Fibroblast of the aortic adventitia (primary cell): ENCODE measurements at places on chromosomes 1 and 21. TPM values are rescaled to one million over a fixed set of nuclear protein-coding genes. Genes with fewer than 3 reads are reported as not detected.
A peak's percentile ranks its signal among the peaks of the same experiment; 100 is the strongest.

SPRR5 gene
- total RNA-seq: not detected in 2 replicates

GBP4 gene
- total RNA-seq: 0.09 and 3.7 TPM in 2 replicates

SMPDL3B gene
- 0.09 TPM in 1 of 2 replicates, not detected in the other for total RNA-seq

KCNE2 gene
- not detected in 2 replicates for total RNA-seq

ETV3L gene
- not detected in 2 replicates for total RNA-seq

SLC26A9 gene
- total RNA-seq: not detected in 2 replicates

B4GALT2 gene
- 19.7 and 99.1 TPM in 2 replicates for total RNA-seq

DNA sequence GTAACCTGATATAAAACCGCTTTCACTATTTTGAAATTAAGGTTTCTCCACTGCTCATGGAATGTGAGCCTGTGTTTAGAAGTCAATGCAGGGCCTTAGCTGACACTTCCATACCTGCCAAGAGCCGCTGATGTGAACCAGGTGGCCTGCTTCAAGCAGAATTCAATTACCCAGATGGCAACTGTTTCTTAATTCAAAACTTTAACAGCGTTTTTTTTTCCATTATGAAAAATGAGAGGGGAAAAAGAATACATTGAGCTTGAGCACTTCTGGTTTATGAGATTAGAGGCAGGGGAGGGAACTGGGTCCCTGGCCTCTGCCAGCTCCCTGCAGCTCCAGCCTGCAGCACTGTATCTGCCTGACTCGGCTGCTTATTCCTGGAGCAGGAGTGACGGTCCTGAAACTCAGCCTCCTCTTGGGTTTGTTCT, 7.7 kb upstream of the ATP1A1 start:
- DNase-seq: peak; percentile 39

- DNase-seq: no peak
Measured at GRCh38 chr1:184739796-184740195, 14.9 kb downstream of the EDEM3 start.

DNA sequence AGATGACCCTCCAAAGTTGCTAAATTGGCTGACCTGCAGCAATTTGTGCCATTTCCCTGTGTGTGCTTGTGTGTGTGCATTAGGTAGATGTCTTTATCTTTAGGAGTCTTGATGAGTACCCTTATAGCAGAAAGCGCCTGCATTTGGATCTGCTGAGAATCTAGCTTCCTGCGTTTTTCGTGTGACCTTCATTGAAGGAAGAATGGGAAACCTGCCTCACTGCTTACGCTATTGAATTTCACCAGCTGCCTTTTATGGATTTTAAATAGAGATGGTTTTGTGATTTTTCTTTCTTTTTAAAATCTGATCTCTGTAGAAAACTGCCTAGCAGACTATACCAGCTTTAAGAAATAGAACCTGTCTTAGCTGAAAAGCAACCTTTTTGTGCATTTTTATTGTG, 124.5 kb downstream of the CACHD1 start:
- DNase-seq: no peak

- peak; percentile 1 for DNase-seq
Measured at GRCh38 chr1:217133958-217134856, 411.0 kb upstream of the ESRRG start.

GRCh38 chr1:189021577-189021976, 1456.1 kb downstream of the BRINP3 start:
- no peak for DNase-seq

- DNase-seq: no peak
Measured at GRCh38 chr1:179856296-179856695, 21.3 kb downstream of the TOR1AIP2 start.

- DNase-seq: no peak
Measured at GRCh38 chr1:31568895-31569595, 7.3 kb upstream of the TINAGL1 start.

GRCh38 chr21:33924079-33924765, 8.6 kb upstream of the ATP5PO start:
- peak; percentile 85 for DNase-seq

GRCh38 chr1:240491156-240491555, 120.8 kb downstream of the GREM2 start:
- DNase-seq: peak; percentile 24

DNA sequence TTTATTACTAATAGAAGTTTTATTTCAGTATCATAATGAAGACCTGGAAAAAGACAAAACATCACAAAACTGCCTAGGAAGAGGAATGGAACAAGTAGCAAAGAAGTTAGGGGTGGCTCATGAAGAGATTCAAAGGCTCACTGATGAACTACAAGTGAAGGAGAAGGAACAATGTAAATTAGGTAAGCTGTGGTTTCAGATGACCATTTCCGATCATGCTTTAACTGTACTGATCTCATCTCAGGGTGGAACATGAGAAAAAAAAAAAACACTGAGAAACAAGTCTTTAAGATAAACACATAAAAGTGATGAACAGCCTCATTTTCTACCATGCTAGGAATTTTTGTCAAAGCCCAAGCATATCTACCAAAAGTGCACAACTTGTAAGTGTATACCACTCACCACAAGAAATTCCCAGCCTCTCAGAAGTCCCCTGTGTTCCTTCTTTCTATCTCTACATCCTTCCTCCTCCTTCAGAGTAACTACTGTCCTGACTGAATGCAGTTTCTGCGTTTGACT, 19.6 kb downstream of the CCDC30 start:
- no peak for DNase-seq

GRCh38 chr1:226643611-226644540, 95.2 kb downstream of the ITPKB start:
- no peak for DNase-seq

DNA sequence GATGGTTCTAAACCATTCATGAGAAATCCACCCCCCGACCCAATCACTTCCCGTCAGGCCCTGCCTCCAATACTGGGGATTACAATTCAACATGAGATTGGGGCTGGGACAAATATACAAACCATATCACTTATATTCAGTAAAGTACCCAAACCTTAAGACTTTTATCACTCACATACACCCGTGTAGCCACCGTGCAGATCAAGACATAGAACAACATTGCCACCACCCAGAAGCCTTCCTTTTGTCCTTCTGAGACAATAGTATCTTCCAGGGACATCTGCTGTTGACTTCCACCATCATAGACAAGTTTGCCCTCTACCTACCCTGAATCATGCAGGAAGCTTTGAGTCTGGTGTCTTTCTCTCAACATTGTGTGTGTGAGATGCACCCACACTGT, 37.5 kb downstream of the CLIC6 start:
- no peak for DNase-seq

DNA sequence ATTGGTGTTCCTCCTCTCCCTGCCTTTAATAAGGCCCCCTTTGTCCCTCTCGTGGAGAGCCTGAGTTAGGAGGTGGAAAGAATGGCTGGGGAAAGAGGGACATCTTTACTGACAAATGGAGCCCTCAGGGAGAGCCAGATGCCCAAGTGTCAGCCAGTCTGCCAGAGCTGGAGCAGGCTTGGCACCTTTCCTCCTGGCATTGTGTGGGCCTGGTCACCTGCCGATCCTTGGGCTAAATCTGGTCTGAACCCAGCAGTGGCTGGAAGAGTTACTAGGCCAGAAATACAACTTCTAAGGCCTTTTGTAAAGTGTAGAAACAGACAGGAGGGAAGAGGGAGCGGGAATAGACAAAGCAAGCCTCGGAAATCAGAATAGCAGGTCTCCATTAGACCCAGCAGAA, 24.9 kb downstream of the VANGL1 start:
- no peak for DNase-seq

DNA sequence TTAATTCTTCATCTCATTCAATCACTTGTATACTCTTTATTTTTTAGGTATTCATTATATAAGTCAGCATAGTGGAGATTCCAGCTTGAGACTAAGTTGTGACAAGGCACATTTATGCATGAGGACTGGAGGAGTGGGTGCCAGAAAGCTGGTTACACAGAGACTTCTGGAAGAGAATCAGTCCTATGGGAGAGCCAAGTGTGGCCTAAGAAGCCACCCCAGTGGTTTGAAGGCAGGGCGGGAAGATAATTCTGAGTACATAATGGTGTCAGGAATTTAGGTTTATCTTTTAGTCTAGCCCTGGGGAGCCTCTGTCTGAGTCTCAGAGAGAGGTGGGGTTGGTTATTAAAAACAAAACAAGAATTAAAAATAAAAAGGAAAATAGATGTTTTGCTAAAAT, 83.0 kb downstream of the SPAG17 start:
- DNase-seq: no peak

DNA sequence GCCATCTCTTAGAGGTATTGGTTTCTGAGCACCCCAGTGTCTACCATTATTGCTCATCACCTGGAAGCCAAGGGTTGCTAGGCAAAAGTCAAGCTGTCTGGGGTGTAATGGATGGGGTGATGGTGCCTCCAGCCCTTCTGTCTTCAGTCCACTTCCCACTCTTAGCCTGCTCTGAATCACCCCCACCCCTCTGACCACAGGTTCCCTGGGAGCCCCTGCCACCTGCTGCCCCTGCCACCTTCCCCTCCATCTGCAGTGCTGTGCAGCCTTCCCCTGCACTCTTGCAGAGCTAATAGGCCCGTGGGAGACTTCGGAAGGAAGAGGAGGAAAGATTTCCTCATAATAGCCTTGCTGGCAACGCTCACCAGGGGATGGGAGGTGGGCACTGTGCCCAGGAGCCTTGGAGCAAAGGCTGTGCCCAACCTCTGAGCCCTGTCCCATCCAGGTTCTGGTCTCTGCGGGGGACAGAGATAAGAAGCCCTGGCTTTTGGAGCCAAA, 35.5 kb downstream of the CAPN2 start:
- peak; percentile 60 for DNase-seq

DNA sequence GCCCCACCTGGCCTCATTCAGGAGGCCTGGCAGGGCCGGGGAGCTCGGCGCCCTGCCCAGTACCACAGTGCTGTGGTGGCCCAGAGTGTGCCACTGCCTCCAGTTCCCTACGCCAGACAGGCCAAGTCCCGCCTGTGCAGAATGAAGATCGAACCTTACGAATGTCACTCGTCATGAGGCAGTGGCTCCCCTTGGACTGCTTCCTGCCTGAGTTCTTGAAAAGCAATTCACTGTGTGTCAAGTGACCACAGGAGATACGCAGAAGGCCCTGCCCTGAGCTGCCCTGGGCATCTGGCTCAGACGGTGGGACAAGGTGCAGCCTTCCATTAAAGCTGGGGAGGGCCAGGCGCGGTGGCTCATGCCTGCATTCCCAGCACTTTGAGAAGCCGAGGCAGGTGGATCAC, 49.6 kb upstream of the LRP8 start:
- DNase-seq: no peak

DNA sequence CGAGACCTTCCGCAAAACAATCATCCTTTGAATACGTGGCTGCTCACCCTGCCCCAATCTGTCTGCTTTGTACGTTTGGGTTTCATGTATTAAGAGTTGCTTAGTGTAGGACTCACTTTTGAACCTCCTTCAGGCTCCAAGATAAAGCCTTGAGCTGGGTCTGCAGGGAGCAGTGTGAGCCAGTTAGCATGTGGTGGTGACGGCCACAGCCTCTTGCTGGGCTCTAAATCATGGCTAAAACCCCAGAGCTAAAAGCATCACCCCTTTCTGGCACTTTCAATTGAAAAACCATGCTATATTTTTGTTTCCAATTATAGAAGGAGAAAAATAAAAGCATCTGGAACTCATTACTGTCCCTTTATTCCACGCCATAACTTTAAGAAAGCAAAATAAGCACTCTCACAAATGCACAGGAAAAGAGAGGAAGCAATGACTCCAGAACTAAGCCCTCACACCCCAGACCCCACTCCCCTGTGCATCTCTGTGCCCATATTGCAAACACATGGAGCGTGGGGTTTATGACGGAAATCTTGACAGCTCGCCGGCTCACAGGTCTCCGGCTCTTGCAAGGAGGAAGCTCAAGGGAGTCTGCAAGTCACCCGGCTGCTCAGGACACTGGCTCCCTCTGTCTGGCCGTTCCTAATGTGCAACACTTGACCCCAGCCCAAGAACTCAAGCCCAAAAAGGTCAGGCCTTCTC, 135.5 kb downstream of the MIS18A start:
- DNase-seq: peak; percentile 59

DNA sequence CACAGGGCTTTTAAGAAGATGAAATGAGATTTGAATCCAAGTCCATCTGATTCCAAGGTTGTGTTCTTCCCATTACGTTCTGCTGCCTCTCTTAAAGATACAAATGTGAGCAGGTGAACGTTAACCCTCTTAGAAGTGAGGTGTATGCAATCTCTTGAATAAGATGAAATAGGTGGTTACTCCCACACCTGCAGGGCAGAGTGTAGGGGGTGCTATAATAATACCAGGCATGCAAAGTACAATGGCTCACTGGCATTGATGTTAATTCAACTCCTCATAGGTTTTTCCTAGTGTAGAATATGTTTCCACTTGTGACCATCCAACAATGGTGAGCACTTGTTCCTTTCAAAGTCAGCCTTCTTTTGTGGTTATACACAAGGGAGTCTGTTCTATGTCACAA, 163.0 kb downstream of the ASTN1 start:
- no peak for DNase-seq

DNA sequence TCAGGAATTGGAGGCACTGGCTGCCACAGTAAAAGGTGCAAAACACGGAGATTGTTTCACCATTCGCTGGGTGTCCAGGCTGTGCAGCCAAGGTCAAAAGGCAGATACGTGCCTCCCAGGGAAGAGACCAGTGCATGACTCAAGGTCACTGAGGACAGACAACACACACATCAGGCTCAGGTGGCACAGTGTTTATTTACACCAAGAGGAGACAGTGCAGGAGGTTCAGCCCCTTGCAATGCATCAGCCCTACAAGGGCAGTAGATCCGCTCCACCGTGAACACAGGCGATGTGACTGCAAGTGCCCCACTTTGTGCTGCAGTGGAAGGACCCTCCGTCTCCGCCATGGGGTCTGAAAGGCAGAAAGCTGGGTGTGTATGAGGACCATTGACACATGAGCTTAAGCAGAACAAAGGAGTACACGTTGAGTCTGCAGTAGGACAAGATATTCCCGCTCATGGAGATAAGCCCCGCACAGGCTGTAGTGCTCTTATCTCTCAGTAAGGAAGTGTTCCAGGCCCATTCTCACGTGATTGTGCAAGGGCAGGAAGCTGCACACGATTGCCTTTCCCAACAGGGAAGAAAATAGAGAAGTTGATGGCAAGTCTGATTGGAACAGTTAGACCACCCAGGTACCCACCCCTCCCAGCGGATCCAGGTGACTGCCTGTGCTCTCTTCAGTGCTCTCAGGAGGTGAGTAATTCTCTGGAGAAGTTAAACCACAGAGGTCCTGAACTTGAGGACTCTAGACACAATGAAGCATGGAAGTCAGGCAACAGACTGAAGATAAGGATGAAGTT, 37.5 kb upstream of the QSOX1 start:
- peak; percentile 84 for DNase-seq

- no peak for DNase-seq
Measured at GRCh38 chr1:71156590-71156989, 75.8 kb upstream of the ZRANB2 start.

DNA sequence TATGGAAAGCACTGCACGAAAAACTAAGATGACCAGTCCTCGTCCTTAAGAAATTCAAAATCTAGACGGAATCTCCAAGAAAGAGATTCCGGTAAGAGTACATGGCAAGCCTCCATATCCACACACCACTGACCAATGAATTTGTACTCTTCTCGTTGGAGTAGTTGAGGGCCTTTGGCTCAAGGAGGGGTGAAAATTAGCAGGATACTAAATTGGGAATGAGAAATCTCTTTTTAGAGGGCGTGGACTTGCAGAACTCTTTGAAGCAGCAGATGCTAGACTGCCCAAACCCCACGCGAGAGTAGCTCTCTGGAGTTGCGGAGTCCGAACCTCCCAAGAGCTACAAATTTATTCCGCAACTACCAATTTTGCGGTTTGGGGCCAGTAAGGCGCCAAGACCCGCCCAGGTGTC, 872 bp upstream of the PPP2R5A start:
- DNase-seq: peak; percentile 35
